ENCODE measurements at places on chromosomes 5 and 9.

DNA sequence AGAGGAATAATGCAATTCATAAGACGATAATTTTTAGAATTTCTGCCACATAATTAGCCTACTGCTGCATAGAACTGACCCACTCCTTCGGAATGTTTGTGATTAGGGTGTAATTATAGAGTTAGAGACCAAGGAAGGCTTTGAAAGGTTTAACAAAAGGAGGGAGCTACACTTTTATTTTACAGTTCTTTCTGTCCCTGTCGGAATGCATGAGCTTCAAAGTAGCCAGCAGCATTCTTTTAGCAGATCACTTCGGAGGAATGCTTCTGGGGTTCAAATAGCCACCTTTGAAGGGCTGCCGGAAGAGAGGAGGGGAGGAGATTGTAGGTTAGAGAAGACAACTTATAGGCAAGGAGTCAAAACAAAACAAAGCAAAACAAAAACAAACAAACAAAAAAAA, 168.1 kb downstream of the GRIA1 start:
- no peak for DNase-seq

- peak; percentile 8 for DNase-seq
These were observed 77.0 kb upstream of the SEMA6A start for GRCh38 chr5:116651653-116652052.

DNA sequence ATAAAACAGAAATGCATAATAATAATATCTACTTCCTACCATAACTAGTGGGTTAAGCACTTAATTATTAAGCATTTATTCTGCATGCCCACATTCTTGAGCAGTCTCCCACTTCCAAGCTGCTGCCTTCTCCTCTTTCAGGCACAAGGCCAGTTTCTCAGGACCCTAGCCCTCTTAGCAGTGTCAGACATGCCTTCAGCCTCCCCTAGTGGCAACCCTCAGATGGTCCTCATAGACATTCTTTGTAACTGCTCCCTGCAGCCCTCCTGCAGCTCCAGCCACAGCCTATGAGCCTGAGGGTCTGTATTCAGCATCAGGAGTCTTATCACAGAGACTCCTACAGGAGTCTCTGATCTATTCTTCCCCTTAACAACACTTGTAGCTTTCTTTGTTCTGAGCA, 3.9 kb downstream of the IL9 start:
- no peak for DNase-seq

DNA sequence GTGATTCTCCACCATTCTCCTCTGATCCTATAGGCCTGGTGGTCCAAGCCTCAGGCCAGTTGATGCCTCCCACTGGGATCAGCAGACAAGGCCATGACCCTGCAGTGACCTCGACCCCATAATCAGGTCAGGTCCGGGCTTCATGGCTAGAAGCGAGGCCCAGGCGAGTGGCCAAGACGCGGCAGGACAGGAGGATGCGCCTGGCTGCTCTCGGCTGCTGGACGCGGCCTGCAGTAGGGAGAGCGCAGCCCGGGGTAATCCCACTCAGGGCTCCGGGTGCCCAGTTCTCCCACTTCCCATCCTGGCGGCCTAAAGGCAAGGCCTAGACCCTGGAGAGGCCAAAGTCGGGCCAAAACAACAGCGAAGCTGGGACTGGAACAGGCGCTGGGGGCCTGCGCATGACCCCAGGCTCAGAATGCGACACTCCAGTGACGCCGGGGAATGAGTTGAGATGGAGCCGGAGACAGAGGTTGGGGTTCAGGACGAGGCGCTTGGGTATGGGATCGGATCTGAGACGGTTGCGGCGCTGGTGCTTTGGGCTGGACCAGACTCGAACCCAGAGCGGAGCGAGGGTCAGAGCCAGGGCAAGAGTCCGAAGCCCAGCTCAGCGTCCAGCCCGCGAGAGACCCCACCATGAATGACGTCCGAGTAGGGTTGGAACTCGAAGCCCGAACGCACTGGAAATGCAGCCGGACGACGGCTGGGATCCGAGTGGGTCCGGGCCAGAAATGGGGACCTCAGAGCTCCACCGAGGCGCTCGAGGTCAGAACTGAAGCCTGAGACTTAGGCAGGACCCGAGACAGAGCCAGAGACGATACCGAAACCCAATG, 3.2 kb downstream of the LHX6 start:
- no peak for DNase-seq

- no peak for DNase-seq
These were observed 157.7 kb upstream of the POU5F2 start for GRCh38 chr5:93899026-93899600.

- DNase-seq = no peak
These were observed 655 bp downstream of the TOR4A start for GRCh38 chr9:137278061-137278701.

- DNase-seq = no peak
These were observed 187.7 kb downstream of the TRIO start for GRCh38 chr5:14330729-14331385.

DNA sequence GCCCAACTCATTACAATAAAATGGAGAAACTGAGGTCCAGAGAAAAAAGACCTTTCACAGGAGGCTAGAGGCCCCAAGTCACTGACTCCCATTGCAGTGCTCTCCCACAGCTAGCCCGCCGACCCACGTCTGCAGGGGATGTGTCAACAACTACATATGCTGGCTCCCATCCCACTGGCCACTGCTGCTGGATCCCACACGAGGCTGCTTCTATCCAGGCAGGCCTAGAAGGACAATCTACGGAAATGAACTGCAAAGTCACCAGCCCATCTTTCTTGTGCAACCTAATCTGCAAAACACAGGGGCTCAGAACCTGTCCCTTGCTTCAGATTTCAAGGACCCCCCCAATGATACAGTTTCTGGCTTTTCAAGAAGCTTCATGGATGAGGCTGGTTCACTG, 24.0 kb downstream of the RAPGEF1 start:
- no peak for DNase-seq

GRCh38 chr5:38331831-38332230, 73.5 kb downstream of the EGFLAM start:
- DNase-seq = no peak

GRCh38 chr5:69528035-69528434, 32.0 kb upstream of the GTF2H2C start:
- DNase-seq = no peak

DNA sequence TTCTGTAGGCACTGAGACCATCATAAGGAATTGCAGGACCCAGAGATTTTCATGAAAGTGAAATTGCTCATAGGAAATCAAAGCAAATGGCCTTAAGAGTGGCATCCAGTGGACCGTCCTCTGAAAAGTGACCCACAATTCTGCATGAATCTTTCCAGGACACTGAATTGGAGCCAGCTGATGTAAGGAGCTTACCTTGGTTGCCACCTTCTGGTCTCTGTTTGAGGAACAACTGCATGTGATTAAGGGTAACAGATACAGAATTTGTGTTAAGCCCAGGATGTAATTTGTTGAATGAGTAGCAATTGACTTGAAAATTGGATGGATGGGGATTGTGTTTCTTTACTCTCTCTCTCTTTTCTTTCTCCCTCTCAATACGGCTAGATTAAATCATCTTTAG, 49.9 kb upstream of the GAS1 start:
- DNase-seq = no peak

- DNase-seq = peak; percentile 50
These were observed 859 bp downstream of the CSNK1G3 start for GRCh38 chr5:123512611-123513461.

- DNase-seq = no peak
These were observed 134.4 kb downstream of the BARX1 start for GRCh38 chr9:93820667-93821306.

DNA sequence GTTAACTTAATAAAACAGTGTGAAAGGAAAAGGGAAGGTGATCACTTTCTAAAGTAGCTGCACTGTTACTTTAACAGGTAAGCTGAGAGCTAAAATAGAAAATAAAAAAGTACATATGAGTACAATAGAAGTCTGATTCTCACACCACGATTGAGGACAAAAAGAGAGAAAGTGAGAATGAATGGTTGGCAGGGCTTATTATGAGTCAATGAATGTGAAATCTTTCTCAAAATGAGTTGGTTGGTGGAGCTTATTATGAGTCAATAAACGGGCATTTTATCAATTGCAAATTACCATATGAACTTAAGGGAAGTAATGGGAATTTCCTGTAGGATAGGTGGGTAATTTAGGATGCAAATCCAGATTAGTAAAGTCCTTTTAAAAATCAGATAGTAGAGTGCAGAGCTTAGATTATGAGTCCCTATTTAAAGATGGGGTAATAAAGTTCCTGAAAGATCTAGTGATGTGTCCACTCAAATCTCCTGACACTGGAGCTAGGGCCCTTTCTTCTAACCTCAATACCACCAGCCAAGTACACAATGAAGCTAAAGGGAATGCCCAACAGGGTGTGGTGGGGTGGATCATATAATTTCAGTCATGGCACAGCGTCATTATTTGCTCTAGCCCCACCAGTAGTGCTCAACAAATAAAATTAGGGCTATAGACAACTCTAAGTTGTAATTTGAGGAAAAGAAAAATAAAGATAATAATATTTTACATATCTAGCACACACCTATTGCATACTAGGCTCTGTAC, 21.1 kb upstream of the TLR4 start:
- no peak for DNase-seq

DNA sequence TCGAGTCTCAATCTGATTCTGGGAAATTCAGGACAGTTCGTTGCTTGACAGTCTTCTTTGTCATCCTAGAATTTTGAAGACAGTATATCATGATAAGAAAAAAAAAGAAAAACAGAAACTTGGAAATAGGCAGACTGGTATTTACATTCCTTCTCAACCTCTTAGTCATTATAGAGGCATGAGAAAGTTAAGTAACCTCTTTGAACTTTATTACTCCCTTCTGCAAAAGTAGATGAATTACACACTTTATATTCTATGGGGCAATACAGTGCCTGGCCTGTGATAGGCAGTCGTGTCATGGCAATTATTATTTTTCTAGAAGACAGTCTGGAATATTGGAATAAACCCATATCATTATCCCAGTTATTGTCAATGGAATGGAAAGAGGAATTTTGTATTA, 828.9 kb downstream of the TLR4 start:
- DNase-seq = no peak

DNA sequence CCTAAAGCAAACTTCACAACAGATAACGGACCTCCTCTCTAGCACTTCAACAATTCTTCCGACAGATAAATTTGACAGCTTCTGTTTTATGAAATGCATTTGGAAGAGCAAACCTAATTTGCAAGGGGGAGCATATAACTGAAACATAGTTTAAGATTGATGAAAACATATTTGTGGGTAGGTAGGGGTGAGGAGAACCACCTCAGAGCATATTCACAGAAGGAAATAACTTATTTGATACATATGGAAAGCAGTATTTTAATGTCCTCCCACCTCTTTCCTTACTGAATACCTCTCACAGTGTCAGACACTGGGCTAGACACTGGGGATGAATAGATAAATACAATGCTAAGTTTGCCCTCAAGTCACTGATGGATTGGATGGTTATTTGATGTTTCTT, 384.8 kb downstream of the MAT2B start:
- no peak for DNase-seq

- no peak for DNase-seq
These were observed 133.1 kb downstream of the GABBR2 start for GRCh38 chr9:98575379-98576346.

DNA sequence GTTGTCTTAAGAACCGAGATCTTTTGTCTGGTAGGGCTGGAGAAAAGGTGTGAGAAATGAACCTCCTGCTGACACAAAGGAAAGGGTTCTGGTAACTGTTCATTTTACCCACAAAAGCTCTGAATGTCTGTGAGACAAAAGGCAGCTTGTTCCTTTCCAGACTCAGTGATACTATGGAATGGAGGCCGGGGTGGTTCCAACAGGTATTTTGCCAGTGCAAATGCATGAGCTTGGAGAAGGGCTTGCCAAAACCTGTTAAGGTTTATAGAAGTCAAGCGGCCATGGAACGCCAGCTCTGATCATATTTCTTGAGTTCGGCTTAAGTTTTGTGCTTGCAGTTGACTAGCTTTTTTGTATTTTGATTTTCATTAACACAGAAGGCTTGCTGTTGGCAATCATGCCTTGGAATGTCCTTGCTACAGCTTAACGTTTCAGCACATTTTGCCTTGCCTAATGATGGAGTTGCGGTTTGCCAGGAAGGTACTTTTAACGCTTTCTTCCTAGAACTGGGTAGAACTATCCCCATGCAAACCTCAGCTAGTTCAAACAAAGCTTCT, 328.6 kb downstream of the PIK3R1 start:
- no peak for DNase-seq

DNA sequence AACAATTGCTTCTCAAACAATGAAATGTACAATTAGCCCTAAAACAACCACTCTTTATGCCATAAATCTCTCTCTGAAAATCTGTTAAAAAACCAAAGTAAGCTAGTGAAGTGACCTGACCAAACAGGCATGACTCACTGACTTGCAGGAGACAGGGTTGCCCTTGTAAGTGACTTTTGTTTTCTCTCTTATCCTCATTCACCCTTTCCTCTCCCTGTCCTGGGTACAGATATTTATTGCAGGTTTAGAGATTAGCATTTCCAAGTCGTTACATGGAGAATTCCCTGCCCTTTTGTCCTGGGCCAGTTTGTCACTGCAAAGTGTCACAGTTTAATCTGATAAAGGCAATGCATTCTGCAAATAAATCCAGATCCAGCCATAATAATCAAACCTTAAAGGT, 484.2 kb downstream of the IRX1 start:
- DNase-seq = no peak

- no peak for DNase-seq
These were observed 479.9 kb downstream of the SPOCK1 start for GRCh38 chr5:137019229-137019628.

- no peak for DNase-seq
These were observed 58.0 kb upstream of the JAK2 start for GRCh38 chr9:4927043-4927471.

DNA sequence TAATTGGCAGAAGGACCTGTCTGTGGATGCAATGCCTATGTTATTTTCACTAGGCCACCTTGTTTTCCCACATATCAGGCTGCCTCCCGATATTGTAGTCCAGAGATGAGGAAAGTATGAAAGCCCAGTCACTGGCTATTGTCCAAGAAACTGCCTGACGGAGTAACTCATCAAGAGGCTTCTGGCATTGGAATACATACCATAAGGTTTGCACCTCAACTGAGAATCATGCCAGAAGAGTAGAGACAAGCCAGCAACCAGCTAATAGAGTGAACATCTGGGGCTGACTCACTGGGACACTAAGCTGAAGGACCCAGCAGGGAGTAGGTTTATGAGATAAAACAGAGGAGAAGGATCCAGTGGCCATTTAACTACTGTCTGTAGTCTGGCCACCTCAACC, 137.2 kb upstream of the FST start:
- no peak for DNase-seq

- no peak for DNase-seq
These were observed 102.6 kb downstream of the CAAP1 start for GRCh38 chr9:26789959-26790358.

GRCh38 chr5:109829331-109829730, 139.6 kb downstream of the MAN2A1 start:
- no peak for DNase-seq

All from NCI-H1417 (cell line).